ENCODE measurements at places on chromosomes 5 and 9. TPM values are rescaled to one million over a fixed set of nuclear protein-coding genes. Genes with fewer than 3 reads are reported as not detected.

DNA sequence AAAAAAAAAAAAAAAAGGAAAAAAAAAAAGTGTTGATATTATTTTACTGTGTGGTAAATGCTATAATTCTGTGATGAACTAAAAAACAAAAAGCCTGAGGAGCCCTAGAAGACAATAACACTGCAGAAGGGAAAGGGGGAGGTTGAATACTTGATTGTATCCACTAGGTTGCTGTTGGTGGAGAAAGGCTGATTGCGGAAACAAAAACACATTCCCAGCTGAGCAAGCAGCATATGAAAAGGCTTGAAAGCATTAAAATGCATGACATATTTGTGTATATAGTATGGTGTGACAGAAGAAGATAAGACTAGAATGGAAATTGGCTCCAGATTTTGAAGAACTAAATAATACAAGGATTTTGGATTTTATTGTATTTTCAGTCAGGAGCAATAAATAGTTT, 8.9 kb downstream of the RABGAP1 start:
- no peak overlapping the region for H3K27ac ChIP-seq
- no peaks in the 10 kb centered on the region for H3K4me1 ChIP-seq
- H3K36me3 ChIP-seq: no peaks in the 10 kb centered on the region

DNA sequence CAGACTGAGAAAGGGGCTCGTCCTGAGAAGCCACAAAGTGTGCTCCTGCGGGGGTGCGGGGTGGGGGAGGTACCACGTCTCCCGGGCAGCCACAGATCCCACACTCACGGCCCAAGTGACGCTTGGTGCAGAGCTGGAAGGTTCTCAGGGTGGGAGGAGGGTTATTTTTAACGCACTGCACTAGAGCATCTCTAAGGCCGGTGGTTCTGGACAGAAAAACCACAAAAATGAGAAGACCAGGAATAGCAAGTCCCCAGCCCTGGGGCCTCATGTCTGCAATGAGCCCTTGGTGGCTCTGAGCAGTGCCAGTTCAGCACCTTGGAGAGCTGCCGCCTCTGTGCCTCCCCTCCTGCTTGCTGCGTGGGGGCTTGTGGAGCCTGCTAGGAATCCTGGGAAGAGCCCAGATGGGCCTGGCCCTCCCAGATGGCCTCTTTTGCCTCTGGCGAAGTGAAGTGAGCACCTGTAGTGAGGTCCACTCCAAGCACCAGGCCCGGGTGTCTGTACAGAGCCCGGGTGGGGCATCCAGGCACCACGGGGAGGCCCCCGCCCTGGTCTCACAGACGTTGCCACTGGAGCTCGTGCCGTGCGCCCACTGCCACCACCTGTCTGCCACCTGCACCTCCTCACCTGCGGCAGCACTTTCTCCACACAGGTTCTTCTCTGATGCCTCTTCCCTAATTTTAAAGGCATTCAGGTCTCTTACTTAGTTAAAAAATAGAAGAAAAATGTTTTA, 48.9 kb upstream of the CACNA1B start:
- no peak overlapping the region for H3K4me3 ChIP-seq
- no peak for DNase-seq
- H3K4me1 ChIP-seq: no peaks in the 10 kb centered on the region
- no peak overlapping the region for H3K27ac ChIP-seq
- H3K27me3 ChIP-seq: no peaks in the 10 kb centered on the region

DNA sequence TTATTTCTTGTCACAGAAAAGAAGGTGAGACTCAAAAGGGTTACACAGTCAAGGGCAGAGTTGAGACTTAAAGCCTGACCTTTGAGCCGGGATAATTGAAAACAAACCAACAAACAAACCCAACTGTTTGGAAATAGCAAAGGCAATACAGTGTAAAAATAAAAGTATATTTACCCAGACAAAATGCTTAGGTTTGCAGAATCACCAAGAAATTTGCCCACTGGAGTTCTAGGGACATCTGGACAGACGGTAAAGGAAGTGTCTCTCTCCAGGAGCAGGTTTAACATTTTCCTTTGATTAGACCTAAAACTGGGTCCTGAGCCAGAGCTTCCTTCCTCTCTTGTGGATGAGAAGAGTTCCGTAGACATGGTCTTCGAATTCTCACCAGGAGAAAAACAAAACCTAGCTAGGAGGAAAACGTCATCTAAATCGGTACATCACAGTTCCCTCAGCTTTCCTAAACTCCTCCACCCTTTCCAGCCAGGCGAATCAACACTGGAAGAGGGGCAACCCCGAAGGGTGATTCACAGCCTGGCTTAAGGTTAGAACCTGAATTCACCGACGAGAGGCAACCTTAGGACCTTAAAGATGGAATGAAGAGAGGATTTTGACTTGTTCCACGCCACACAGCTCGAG, 673 bp downstream of the CDC25C start:
- peak overlapping the region; percentile 45 for H3K4me3 ChIP-seq
- no peaks in the 10 kb centered on the region for H3K27me3 ChIP-seq
- no peak for DNase-seq
- no peak overlapping the region for H3K27ac ChIP-seq
- H3K4me1 ChIP-seq: peaks cover 11% of the 10 kb centered on the region
- no peaks in the 10 kb centered on the region for H3K36me3 ChIP-seq

DNA sequence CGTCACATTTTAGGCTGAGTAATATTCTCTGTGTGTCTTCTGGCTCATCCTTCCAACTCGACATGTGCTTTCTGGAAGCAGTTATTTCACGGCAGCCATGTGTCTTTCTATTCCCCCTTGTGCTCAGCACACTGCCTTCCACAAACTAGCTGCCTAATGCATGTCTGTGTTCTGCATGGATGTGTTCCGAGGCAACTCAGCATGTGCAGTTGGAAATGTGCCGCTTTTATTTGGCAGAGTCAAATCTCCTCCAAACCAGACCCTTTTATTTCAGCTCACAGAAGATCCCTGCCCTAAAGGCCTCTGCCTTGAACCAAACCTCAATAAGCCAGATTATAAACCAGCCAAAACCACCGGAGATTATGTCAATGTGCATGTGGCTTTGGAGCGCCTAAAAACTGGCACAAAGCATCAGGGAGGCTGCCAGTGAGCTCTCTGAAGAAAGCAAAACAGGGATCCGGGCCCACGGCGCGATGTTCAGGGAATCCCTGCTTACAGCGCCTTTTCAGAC, 360.2 kb downstream of the DEPDC1B start:
- no peaks in the 10 kb centered on the region for H3K4me1 ChIP-seq
- no peaks in the 10 kb centered on the region for H3K27me3 ChIP-seq
- H3K27ac ChIP-seq: no peak overlapping the region
- DNase-seq: no peak
- H3K4me3 ChIP-seq: no peak overlapping the region

GRCh38 chr9:35757892-35758275, 3.8 kb upstream of the MSMP start:
- peaks cover 14% of the 10 kb centered on the region for H3K4me1 ChIP-seq
- H3K27me3 ChIP-seq: no peaks in the 10 kb centered on the region
- H3K4me3 ChIP-seq: peak overlapping the region; percentile 85
- H3K36me3 ChIP-seq: peaks cover 22% of the 10 kb centered on the region

- no peaks in the 10 kb centered on the region for H3K27me3 ChIP-seq
- no peak overlapping the region for H3K4me3 ChIP-seq
- H3K4me1 ChIP-seq: peaks cover 6% of the 10 kb centered on the region
- no peak overlapping the region for H3K27ac ChIP-seq
- H3K36me3 ChIP-seq: no peaks in the 10 kb centered on the region
Observed at GRCh38 chr9:15253197-15253596, 53.8 kb downstream of the TTC39B start.

- no peaks in the 10 kb centered on the region for H3K36me3 ChIP-seq
- no peaks in the 10 kb centered on the region for H3K27me3 ChIP-seq
- no peak for DNase-seq
Observed at GRCh38 chr5:109877670-109878045, 187.9 kb downstream of the MAN2A1 start.

- no peak for DNase-seq
- H3K27me3 ChIP-seq: no peaks in the 10 kb centered on the region
- no peaks in the 10 kb centered on the region for H3K36me3 ChIP-seq
- H3K27ac ChIP-seq: no peak overlapping the region
Observed at GRCh38 chr9:21804331-21804730, 1.9 kb downstream of the MTAP start.

DNA sequence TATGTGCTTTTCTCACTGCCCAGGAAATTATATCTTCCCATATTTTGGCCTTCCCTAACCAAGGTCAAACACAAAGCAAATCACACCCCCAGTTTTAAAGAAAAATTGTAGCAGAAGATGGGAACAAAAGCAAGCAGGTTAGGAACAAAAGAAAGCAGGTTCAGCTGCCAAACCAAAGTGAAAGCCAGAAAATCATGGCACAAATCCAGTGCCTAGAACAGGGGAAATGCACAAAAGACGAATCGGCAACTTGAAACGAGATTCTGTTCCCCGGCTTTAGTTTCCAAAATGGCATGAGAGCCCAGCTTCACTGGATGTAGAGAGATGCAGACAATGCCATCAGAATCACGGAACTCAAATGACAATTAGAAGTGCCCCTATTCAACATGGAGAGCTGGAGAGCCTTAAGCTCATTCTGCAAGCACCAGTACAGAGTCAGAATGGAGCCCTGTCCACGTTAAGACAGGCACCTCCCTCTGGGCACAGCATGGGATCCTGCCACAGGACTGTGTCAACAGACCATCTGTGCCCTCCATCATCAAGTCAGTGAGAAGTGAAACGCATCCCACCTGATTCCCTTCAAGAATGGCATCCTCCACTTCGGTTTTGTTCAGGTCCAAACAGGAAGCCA, 13.8 kb downstream of the DNAH5 start:
- no peak for DNase-seq
- H3K36me3 ChIP-seq: no peaks in the 10 kb centered on the region
- H3K27me3 ChIP-seq: no peaks in the 10 kb centered on the region

DNA sequence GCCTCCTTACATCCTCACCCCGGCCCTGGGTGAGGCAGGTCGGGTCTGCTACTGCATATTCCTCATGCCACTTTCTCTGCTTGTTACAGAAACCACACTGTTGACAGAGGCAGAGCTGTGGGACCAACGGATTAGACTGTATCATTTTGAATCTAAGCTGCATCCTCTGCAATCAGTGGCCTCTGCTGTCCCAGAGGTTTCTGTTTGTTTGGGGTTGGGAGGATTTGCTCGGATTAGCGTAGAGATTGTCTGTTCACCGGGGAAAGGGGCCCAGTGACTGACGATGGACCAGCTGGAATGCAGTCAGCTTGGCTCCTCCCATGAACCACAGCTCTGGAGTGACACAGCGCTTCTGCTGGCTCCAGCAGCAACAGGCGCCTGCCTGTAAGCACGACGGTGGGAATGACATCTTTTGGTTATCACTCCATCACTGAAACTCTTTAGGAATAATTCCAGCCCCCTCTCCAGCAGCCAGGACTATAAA, 37.3 kb upstream of the ADRA1B start:
- no peaks in the 10 kb centered on the region for H3K36me3 ChIP-seq
- no peaks in the 10 kb centered on the region for H3K4me1 ChIP-seq
- no peak overlapping the region for H3K4me3 ChIP-seq
- no peaks in the 10 kb centered on the region for H3K27me3 ChIP-seq
- peak overlapping the region; percentile 6 for H3K27ac ChIP-seq

DNA sequence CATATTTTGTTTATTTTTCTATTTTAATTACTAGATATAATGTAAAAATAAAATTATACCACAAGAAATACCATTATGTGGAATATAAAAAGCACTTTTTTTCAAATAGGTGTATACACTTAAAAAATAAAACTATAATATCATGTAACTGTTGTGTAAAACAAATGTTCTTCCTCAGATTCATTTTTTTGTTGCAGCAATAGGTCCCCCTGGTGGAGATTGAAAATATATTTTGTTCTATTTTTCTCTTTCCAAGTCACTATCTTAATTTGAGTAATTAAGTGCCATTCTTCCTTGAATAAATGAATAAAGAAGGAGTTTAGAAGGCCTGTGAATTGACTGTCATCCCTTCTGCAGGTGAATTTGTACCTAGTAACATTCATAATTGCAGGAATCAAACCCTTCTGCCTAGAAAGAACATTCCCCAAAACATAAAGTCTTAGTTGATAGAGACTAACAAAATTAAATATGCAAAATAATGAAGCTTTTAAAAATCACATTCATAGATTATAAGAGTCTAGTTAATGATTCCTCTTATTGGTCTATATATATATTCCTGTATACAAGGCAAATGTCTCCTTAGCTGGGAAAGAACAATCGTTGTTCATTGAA, 23.4 kb downstream of the CETN3 start:
- no peak overlapping the region for H3K4me3 ChIP-seq
- H3K36me3 ChIP-seq: no peaks in the 10 kb centered on the region
- no peak overlapping the region for H3K27ac ChIP-seq
- H3K27me3 ChIP-seq: no peaks in the 10 kb centered on the region
- DNase-seq: no peak
- no peaks in the 10 kb centered on the region for H3K4me1 ChIP-seq

GRCh38 chr5:179154991-179155955, 95.1 kb downstream of the ZNF354C start:
- no peaks in the 10 kb centered on the region for H3K36me3 ChIP-seq
- H3K27ac ChIP-seq: no peak overlapping the region
- no peak for DNase-seq
- H3K4me3 ChIP-seq: no peak overlapping the region

The CTXN3 gene
- not detected for total RNA-seq

The HMMR gene
- 3.3 TPM for total RNA-seq

The ARSI gene
- total RNA-seq: not detected

Data from Peyer's patch (tissue), 4 donors.